Activated CD4-positive, alpha-beta T cell treated with anti-CD3 and anti-CD28 coated beads, Interleukin-2, amount 10 ng/mL, durations not matched to agents 24 days and 14 days (primary cell): ENCODE measurements at places on chromosomes 13 and 19. TPM values are rescaled to one million over a fixed set of nuclear protein-coding genes. Genes with fewer than 3 reads are reported as not detected.
A peak's percentile ranks its signal among the peaks of the same experiment; 100 is the strongest.

The MBOAT7 gene
- 289 and 291 TPM in 2 replicates for total RNA-seq

The TTC9B gene
- not detected in 2 replicates for total RNA-seq

The C2CD4C gene
- total RNA-seq: 0.07 and 0.17 TPM in 2 replicates

- DNase-seq: peak; percentile 75
Measured at GRCh38 chr19:35736913-35737886, 5.1 kb downstream of the IGFLR1 start.
